ENCODE measurements at places on chromosomes 4 and X. TPM values are rescaled to one million over a fixed set of nuclear protein-coding genes. Genes with fewer than 3 reads are reported as not detected.

- no peak for DNase-seq
Measured at GRCh38 chrX:25873196-25873595, 264.9 kb upstream of the MAGEB18 start.

DNA sequence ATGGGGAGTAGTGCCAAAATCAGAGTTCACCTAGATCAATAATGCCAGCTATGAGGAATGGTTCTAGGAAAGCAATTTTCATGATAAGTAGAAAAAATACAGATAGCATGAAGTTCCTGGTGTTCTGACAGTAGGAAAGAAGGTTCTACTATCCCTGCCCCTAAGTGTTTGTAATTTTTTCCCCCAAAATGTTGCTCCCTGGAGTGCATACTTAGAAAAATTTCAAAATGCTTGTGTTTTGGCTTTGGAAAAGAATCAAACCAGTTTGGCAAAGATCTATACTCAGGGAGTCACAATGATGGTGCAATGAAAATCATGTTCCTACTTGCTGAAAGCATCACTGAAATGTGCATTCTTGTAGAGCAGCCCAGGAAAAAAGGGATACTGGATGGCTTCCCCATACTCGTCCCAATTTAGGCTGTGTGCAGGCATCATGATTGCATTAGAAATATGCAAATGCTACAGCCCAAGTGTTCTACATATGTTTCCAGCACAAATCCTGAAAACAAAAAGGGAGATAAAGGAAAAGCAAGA is 74.7 kb downstream of the LPAR4 start:
- DNase-seq: no peak

CLCN4 gene
- not detected for total RNA-seq

GRCh38 chr4:51995647-51996220 is 24.4 kb downstream of the LRRC66 start:
- no peak for DNase-seq

DNA sequence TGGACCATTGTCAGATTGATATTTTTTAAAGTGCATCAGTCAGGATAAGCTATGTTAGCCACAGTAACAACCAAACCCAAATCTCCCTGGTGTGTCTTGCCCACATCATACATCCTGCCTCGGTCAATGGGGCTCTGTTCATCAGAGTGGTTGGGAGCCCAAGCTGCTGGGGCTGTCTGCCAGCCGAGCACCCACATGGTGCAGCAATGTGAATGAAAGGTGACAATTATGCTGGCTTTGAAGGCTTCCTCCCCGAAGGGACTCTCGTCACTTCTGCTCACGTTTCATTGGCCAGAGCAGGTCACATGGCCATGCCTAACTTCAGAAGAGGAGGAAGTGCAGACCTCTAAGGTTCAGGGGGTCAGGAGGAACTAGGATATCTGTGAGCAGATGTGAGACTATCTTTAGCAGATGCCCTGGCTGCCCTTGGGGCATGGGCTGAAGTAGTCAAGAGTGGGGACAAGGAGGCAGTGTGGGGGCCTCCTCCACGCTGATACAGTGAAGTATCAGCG is 1.3 kb upstream of the JAKMIP1 start:
- peak; percentile 44 for DNase-seq

GRCh38 chr4:15855804-15856475 is 77.8 kb downstream of the CD38 start:
- DNase-seq: no peak

Data from activated CD4-positive, alpha-beta memory T cell treated with anti-CD3 and anti-CD28 coated beads, Interleukin-2, amount 10 ng/mL, durations not matched to agents 7 days and 5 days (primary cell).